ENCODE measurements at places on chromosomes 2 and 18. TPM values are rescaled to one million over a fixed set of nuclear protein-coding genes. Genes with fewer than 3 reads are reported as not detected.

PLEK gene
- total RNA-seq: 1.5 TPM

DNA sequence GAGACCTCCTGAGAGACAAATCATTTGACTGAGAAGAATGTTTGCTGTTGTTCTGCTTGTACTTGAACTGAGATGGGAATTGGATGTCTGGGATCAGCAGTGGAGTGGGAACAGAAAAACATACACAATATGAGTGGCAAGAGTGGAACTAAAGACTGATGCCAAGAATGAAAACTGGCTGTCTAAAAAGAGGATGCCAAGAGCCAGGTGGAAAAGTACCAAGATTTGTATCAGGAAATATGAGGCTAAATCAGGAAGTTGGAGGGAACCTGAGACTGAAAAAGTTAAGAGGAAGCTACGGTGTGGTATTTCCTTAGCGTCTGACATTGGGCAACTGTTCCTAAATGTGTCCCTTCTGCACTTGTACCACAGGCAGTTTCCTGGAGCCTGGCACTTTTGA is 440.9 kb upstream of the CELF4 start:
- no peak for DNase-seq

DNA sequence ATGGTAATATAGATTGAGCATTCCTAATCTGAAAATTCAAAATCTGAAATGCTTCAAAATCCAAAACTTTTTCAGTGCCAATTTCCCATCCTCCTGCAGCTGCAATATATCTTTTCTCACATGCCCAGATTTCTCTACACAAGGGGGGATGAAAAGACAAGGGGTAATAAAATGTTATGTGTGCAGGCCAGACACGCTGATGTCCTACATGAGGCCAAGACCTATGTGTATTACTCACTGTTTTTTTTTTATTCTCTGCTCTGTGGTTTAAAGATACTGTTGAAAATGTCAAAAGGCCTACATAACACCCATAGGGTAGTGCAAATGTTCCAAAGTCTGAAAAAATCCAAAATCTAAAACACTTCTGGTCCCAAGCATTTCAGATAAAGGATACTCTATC is 41.2 kb upstream of the CWC22 start:
- DNase-seq: no peak

GRCh38 chr2:218798767-218799504 is 17.0 kb downstream of the CYP27A1 start:
- DNase-seq: no peak

DNA sequence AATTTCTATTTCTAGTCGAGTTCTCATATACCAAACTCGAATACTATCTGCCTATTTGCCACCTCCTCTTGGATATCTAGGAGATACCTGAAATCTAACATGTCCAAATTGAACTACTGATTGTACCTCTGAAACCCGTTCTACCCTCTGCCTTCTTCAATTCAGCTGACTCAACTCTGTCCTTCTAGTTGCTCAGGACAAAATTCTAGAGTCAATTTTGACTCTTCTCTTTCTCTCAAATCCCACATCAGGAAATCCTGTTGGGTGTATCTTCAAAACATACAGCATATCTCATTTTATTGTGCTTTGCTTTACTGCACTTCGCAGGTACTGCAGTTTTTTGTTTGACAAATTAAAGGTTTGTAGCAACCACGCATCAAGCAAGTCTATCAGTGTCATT is 137.8 kb downstream of the ZAP70 start:
- DNase-seq: no peak

SNORC gene
- total RNA-seq: not detected

HS6ST1 gene
- total RNA-seq: 42.7 TPM

- no peak for DNase-seq
Measured at GRCh38 chr2:183019718-183020442, 18.4 kb downstream of the NCKAP1 start.

KANSL1L gene
- total RNA-seq: 39.6 TPM

- no peak for DNase-seq
Measured at GRCh38 chr18:58698701-58699193, 27.5 kb downstream of the MALT1 start.

- no peak for DNase-seq
Measured at GRCh38 chr2:32058130-32058529, 5.2 kb upstream of the SPAST start.

DNA sequence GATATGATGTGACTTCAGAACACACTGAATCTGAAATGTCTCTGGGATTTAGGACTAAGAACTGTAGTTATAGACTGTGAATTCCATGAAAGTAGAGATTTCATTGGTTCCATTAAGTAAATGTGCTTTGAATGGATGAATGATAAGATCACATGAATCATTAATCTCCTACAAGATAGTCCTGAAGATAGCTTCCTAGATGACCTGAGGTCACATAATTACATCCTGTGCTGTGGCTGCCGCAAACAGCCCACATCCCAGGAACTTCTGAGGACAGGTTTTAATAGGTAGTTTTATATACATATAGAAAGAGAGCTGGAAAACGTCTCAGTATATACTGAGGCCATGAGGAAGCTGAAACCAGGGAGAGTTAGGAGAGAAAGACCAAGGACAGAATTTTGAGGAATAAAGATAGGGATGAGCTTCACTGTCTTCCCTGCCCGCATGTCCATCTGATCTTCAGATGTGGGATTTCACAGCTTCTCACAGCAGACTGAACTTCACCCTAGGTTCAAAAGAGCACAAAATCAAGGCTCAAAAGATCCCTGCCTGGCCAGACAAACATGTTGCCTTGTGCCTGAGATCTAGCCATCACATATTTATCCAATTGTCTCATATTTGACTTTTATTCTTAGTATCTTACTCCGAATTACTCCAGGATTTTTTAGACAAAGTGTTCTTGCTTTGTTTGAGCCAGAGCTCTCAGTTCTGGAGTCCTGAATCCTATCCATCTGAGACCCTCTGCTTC is 188.2 kb downstream of the IRS1 start:
- DNase-seq: no peak

DNA sequence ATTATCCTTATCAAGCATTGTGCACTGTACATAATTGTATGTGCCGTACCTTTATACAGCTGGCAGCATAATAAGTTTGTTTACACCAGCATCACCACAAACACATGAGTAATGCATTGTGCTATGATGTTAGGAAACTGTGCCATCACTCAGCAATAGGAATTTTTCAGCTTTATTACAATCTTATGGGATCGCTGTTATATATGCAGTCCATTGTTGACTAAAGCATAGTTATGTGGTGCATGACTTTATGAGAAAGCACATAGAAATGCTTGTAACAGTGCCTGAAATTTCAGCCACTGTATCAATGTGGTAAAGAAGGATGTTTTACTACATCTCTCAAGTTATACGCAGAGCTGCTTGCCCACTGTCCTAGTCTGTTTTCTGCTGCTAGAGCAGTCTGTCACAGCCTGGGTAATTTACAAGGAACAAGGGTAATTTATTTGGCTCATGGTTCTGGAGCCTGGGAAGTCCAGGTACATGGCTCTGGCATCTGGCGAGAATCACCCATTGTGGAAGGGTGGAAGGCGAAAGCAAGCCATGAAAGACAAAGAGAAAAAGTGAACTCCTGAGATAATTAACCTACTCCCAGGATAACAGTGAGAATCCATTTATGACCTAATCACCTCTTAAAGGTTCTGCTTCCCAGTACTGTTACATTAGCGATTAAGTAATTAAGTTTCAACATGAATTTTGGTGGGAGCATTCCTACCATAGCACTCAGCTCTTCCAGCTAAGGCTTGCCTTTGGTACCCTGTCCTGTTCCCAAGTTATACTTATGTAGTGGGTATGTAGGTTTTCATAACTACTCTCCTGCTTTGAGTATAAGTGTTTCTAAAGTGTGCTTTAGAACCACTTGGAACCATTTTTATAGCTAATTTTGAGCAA is 4.6 kb downstream of the MAP3K20 start:
- no peak for DNase-seq

GRCh38 chr2:109497463-109497862 is 116.3 kb downstream of the SEPTIN10 start:
- DNase-seq: no peak

DNA sequence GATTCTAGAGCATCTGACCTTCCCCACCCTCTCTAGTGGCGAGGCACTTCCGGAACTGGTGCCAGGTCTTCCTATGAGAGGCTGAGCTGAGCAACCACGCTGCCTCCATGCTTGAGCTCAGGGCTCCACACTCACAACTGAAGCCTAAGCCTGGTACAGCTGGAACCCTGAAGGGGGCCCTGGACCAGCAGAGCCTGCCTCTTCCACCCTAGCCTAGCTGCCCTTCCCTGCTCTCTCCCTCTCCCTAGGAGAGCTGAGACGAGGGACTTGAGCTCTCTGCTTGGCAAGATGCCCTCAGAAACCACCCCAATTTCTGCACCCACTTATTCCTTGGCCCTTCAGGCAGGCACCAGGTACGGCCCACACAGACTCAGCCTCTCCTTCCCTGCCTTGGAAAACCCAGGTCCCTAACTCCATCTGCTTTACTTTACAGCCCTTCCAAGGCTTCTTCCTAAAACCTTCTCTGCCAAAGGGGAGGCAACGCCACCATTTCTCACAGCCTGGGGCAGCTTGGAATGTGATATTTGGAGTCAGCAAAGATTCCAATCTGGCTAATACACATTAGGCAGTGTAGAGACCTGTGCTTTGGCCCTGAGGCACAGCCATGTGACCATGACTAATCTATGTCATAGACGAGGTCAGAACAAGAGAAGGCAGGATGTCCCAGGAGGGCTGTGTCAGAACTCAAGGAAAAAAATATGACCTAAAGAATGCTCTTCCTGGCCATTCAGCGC is 18.8 kb downstream of the COX7A2L start:
- peak; percentile 56 for DNase-seq

GRCh38 chr2:60505240-60505879 is 48.1 kb downstream of the BCL11A start:
- DNase-seq: no peak

DNA sequence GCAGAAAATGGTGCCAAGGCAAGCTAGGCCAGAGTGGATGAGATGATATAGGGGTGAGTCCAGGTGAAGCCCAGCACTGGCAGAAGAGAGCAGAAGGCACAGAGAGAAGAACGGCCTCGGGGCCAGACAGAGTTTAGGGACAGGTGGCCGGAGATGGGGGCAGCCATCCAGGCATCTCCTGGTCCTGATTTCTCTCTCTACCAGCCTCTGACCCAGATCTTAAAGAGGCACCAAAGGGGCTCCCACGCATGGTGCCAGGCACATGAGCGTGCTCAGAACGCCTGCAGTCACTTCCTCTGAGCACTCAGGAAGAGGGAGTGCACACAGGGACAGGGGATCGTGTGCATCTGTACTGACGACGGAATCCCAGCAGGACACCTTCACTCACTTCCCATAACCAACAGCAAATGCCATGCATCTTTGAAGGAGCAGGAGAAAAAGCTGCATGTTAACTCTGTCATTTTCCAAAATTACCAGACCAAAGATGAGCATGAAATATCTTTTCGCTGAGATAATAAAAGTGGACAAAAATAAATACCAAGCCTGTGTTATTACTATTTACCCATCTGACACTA is 427.8 kb upstream of the MYT1L start:
- DNase-seq: no peak

DNA sequence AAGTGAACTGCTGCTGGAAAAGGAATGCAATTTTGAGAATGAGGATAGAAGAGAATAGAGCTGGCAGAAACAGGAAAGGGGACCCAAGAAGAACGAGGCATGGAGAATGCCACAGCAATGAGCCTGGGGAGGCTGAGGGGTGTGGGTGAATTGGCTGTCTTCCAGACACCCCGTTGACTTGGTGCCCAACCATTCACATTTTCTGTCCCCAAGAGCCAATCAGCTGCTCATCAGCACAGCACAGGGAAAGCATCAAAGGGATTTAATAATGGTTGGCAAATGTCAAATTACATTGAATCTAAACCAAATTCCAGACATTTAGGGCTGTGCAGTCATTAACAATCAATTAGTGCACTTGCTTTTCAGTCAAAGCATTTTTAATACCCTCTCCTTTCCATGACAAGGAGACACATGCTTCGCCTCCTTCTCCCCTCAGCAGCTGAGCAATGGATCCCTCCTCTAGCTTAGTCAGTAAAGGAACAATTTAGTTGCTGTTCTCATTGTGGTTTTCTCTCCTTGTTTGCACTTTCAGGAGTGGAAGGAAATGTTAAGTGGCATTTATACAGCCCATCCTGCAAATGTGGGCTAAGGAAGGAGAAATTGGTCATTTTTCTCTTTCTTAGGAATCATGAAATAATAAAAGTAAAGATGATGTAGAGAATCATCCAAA is 98.8 kb downstream of the KLF7 start:
- no peak for DNase-seq

- no peak for DNase-seq
Measured at GRCh38 chr2:98771721-98772524, 41.0 kb upstream of the MGAT4A start.

Data from ascending aorta (tissue), 2 donors.